Fibroblast of villous mesenchyme (primary cell): ENCODE measurements at places on chromosomes 1 and 21. TPM values are rescaled to one million over a fixed set of nuclear protein-coding genes. Genes with fewer than 3 reads are reported as not detected.

Gene LRRC38
- total RNA-seq: not detected in 2 replicates

Gene PIK3R3
- 10.3 and 14.2 TPM in 2 replicates for total RNA-seq

Gene PIK3C2B
- 7.3 and 8.4 TPM in 2 replicates for total RNA-seq

GRCh38 chr21:44583089-44583799, 2.8 kb upstream of the KRTAP10-5 start:
- no peak for DNase-seq

GRCh38 chr1:214447557-214447871, 103.9 kb downstream of the PTPN14 start:
- DNase-seq: peak; percentile 38

DNA sequence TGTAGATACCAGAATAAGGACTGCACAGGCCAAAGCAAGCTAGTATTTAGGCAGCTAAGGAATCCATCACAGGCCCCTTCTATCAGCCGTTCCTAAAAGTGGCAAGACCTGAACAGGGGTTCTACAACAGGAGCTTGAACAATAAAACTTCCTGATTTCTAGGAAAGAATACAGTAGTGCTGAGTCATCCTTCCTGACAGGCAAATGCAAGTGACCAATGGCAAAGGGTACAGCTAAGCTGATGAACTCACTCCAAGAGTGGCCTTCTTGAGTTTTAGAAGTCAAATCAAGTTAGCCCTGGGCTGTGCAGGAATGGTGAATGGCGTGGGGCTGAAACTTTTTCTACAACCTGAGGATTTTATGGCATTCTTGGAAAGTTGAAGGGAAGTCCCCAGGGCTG, 112.9 kb downstream of the GREM2 start:
- DNase-seq: peak; percentile 32

GRCh38 chr1:195717651-195718050, 890.6 kb downstream of the KCNT2 start:
- no peak for DNase-seq

DNA sequence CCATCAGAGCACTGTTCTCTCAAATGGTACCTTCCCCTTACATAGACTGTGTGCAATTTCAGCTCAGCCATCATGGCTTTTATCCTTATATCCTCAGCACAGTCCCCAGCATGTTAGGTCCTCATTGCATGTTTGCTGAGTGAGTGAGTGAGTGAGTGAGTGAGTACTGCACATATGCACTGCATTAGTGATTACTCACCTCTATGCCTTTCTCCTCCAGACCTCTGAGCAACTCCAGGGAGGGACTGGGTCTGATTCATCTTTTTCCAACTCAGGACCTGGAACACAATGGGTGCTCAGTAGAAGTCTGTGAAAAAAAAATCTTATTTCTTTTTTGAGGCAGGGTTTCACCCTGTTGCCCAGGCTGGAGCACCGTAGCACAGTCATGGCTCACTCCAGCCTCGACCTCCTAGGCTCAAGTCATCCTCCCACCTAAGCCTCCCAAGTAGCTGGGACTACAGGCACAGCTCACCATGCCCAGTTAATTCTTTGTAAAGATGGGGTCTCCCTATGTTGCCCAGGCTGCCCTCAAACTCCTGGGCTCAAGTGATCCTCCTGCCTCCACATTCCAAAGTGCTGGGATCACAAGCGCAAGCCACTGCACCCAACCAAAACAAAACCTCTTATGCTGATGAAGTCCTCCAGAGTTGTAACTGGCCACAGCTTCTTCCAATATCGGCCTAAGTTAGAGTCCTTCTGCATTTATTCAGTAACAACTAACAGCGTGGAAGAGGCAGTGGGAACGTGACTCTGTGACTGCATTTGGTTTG, 23.7 kb downstream of the RNU5D-1 start:
- DNase-seq: peak; percentile 71
